NCI-H187 treated with DMSO at 0.1 percent for 48 hours (cell line): ENCODE measurements at places on chromosomes 1 and 21.

- no peak for DNase-seq
Measured at GRCh38 chr21:44540741-44541288, 820 bp upstream of the KRTAP10-1 start.

- DNase-seq, result no peak
Measured at GRCh38 chr1:197799271-197799670, 24.0 kb upstream of the DENND1B start.

GRCh38 chr1:157734321-157734720, 33.8 kb upstream of the FCRL3 start:
- no peak for DNase-seq

DNA sequence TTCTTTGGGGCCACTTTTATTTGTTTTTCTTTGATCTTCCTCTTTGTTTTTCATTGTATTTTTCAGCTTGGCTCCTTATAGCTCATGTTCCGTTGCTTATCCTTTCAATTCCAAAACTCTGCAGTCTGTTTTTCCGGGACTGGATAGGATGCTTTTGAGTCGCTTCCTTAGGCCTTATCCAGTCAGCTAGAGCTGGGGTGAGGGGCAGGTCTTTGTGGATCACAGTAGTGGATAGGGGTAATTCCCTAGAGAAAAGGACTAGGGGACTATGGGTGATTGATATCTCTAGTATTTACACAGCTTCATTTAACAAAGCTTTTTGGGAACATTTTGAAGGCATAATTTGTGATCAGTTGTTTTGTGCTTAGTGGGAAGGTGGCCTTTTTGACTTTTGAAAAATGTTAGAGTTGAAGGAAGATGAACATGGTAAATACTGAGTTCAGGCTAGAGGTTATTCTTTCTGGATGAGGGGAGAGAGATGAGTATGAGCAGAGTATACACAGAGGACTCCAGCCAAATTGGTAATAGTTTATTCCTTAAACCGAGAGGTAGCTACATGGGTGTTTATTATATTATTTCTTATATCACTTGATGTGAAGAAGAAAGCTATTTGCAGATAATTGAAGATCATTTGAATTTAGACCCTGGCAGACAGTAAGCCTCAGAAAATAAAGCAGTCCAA, 22.5 kb downstream of the CEP350 start:
- DNase-seq, result peak; percentile 39

DNA sequence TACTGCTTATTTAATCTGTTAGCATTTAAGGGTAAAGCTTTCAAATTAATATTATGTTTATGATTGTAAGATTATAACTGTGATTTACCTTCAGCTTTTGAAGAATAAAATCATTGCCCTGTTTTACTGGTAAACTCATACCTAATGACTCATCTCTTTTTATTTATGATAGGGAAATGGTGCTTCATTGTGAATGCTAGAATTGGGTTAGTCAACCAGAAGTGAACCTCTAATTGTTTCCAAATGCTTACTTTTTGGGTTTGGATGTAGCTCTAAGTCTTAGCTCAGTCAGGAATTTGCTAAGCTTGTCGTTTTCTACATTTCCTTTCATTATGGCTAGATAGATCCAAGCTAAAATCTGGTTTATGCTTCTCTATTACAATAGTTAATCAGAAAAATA, 59.4 kb downstream of the SLC30A7 start:
- DNase-seq, result no peak

DNA sequence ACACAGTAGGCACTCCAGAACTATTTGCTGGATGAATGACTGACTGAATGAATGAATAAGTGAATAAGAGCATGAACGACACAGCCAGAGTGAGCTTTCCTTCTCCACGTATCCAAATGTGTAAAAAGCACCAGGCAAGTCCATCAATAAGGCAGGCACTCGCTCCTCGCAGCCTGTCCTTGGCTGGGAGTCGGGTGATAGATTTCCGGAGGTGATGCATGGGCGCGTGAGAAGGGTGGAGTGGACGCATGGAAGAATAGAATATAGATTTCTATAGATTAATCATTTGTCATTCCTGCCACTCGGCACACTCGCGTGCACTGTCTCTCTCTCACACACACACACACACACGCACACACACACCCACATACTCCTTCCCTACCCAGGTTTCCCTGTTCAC, 164.3 kb upstream of the ZC3H12A start:
- DNase-seq, result no peak

DNA sequence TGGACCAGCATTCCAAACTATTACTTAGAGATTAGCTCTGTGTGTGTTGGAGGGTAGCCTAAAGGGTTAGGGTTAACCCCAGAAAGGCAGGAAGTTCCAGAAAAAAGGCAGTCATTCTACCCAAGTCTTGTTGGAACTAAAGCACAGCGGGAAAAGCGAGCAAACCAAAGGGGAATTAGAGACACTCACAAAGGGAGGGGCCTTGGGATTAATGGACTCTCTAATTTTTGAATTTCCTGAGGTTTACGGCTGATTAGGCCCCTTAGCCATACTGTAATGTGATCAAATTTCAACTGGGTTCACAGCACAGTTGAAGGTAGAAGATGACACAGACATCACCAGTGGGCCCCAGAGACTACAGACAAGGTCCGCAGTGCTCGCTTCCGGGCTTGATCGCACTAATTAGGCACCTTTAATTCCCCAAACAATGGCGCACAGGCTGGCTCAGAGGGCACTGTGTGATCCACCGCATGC, 28.3 kb downstream of the CAPZB start:
- no peak for DNase-seq

- peak; percentile 9 for DNase-seq
Measured at GRCh38 chr1:73813716-73814115, 384.3 kb downstream of the LRRIQ3 start.

GRCh38 chr1:150762552-150762951, 3.0 kb downstream of the CTSS start:
- DNase-seq, result no peak

- no peak for DNase-seq
Measured at GRCh38 chr1:44010935-44011471, 19.6 kb downstream of the CCDC24 start.

- no peak for DNase-seq
Measured at GRCh38 chr1:20530306-20530705, 22.1 kb upstream of the FAM43B start.

DNA sequence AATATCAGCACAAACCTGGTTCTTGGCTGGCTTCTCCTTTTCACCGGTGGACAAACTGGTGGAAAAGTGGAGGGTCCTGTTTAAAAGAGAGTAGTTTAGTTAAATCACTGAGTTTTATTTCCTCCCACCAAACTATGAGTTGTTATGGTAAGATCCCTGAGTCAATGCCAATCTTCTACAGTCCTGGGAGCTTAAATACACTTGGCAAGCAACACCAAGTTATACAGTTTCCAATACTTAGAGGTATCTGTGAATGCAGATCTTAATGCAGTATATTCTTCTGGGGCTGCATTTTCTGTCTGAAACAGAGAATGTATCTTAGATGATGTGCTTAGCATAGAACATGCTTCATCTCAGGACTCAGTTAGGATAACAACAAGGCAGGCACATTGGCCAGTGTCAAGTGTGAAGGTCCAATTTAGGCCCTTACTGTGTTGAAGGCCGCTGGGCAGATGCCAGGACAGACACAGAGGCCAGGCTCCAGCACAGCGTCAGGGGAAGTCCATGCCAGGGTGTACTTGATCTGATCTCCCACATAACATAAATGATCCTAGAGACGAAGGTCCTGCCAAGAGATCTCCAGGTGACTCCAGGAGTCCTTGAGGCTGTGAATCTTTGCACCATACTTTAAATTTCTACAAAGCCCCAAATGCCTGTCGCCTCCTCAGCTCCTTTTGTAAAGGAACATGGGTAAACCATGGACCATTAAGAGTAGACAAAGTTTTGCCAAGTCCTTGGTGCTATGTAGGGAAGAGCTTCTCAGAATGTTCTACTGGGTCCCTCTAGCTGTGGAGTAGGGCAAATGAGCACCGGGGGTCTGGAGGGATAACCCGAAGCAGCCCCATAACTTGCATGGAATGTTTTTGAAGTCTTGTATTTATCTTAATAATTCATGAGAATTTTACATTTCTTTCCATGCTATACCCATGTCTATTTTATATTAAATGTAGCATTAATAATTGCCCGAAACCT, 76.8 kb downstream of the KCNJ15 start:
- DNase-seq, result no peak

GRCh38 chr1:84293766-84294165, 7.7 kb upstream of the SAMD13 start:
- DNase-seq, result no peak

DNA sequence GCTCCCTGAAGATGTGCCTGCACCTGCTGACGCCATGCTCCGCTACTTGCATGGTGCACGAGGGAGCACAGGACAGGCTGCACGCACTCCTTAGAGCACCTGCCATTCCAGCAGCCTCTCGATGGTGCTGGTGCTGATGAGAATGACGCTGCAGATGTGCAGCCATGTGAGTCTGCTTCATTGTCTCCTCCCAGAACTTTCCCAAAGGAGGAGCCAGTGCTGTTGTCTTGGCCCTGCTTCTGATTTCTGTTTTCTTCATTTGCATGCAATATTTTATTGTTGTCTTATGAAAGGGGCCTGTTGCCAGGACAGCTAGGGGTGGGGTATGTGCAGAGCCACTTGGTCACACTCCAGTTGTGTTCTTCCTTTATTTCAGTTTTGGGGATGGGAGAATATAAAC, 70.1 kb downstream of the PCBP3 start:
- no peak for DNase-seq

- DNase-seq, result no peak
Measured at GRCh38 chr1:55129194-55129728, 85.9 kb downstream of the USP24 start.

DNA sequence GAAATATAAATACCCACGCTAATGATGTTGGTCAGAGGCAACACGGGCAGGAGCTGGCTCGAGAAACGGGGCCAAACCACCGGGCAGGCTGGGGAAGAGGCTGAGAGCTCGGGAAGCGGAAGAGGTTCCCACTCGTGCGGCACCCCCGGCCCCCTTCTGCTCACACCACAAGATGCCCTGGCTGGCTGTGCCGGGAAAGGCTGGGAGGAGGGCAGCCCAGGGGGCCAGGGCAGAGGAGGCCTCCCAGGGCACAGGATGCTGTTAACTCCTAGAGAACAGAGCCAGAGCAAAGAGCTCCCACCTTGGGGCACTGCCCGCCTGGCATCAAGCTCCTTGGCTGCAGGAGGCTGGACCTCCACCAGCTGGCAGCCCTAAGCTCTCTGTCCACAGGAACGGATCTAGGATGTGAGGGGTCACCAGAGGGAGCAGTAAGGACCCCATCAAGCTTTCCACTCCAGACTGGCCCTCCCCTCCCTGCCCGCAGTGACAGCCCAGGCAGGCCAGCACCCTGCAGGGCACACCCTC, 44.8 kb downstream of the CASZ1 start:
- DNase-seq, result no peak

DNA sequence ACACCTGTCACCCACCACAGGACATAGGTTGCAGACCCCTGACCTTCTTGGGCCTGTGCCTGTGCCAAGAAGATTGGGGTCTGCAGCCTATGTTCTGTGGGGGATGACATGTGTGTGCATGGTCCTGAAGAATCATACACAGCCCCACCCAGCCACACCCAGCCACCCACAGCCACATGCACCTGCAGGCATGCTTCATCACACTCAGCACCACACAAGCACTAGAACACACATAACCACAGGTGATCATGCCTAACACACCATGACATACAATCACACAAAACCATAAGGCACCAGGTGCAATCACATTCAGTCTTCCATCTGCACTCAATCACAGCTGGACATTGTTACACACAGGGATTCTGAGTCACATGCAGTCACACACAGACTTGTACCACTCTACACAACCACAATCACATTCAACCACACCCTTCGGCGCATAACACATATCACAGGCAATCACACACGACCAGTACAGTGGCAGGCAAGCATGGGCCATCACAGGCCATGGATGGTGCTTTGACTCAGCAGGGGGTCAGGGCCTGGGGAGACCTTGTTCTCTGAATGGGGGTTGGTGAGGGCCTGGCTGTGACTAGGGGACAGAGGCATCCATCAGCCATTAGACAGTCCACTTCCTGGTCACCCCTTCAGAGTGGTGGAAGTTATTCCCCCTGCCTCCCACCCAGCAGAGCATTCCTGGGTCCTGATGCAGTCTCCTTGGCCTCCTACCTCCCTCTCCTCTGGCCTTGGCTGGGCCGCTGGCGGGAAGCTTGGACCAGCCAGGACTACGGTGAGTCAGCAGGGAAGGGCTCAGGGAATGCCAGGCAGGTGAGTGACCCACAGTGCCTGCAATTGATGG, 44.3 kb upstream of the EPS8L3 start:
- no peak for DNase-seq

- no peak for DNase-seq
Measured at GRCh38 chr1:45198185-45198584, 8.2 kb downstream of the ZSWIM5 start.

DNA sequence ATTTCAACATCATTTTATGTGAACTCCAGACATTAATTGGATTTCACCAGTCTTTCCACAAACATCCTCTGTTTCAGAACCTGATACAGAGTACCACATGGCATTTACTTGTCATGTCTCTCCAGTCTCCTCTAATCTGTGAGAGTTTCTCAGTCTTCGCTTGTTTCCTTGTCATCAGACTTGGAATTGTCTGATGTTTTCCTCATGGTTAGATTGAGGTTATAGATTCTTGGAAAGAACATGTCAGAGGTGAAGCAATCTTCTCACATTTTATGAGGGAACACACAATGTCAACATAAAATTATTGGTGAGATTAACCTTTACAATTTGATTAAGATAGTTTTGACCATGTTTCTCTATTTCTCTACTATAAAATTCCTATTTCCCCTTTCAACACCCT, 74.9 kb upstream of the TMPRSS15 start:
- DNase-seq, result no peak

DNA sequence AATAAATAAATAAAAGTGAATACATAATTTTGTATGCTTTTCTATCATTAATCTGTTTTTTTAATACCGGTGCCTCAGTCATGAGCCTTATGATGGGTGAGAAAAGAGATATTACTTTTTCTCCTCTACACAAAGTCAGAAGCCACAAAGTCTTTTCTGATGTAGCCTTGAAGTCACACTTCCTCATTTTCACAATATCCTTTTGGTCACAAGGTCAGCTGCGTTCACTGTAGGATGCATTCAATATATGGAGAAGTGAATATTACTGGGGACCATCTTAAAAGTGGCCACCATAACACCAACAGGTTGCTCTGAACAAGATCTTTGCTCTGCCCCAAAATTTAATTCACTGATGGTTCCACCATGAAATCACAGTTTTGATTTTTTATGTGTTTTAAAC, 83.3 kb upstream of the TNR start:
- no peak for DNase-seq

GRCh38 chr21:14405962-14406361, 23.0 kb upstream of the HSPA13 start:
- DNase-seq, result no peak

GRCh38 chr1:170664093-170664827, at the start of gene PRRX1:
Gene PRRX1, plus strand, starts transcription at chr1:170664131. Its CDS starts 88 bp downstream, at chr1:170664219.
- no peak for DNase-seq

DNA sequence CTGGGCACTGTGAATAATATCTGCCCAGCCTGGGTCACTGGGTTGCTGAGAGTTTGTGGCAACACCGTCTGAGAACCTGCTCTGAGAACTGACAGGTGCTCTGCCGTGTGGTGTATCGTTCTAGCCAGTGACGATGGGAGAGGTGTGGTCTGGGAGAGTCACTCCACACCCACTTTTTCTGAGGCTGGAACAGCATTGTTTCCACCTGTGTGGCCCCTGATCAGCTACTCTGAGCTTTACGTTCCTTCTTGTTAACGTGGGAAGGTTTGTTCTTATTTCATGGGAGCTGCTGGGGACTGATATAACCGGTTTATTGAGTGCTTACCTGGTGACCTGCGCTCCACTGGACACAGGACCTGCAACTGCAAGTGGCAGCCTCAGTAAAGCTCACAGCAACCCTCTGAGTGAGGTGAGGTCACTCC, 34.8 kb upstream of the TENT5C start:
- DNase-seq, result peak; percentile 76

GRCh38 chr1:24110642-24111261, 1.2 kb downstream of the MYOM3 start:
- no peak for DNase-seq
